ENCODE measurements at places on chromosomes 12 and 14.
A peak's percentile ranks its signal among the peaks of the same experiment; 100 is the strongest.

- DNase-seq = peak; percentile 10
Observed at GRCh38 chr12:109304485-109304884, 4.6 kb downstream of the FOXN4 start.

- DNase-seq = no peak
Observed at GRCh38 chr12:128796439-128797118, 27.2 kb downstream of the SLC15A4 start.

GRCh38 chr12:32997471-32997870, 100.9 kb upstream of the PKP2 start:
- no peak for DNase-seq

DNA sequence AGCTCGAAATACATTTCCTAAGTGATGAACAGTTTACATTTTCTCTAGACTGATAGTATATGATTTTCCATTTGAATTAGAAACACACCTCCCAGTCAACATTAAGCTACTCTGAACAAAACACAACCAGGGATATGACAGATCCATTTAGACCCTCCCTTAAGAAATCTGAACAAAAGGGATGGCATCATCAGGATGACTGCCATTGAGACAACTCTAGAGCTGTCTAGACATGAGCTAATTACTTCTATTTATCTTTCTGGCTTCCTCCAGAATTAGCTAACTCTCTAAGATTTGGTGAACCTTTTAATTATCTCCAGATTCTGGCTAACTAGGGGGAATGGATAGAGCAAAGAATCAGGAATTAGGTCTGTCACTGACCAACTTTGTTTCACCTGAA, 92.9 kb upstream of the IGF1 start:
- DNase-seq = no peak

DNA sequence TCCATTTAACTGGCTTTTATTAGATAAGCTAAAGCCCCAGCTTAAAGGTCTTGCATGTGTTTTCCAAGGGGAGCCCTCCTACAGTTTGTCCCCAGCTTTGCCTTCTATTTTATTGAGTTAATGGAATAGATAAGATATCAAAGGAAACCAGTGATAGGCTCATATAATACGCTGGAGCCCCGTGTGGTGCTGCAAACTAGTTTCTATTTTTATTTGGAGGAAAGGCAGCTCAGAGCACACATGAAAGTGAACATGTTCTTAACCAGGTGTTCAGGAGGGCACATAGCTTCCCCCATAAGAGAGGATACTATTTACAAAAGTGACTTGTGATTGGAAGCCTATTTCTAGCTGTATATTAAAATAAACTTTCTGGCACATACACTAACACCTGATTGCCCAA, 251.7 kb downstream of the PDZRN4 start:
- no peak for DNase-seq

DNA sequence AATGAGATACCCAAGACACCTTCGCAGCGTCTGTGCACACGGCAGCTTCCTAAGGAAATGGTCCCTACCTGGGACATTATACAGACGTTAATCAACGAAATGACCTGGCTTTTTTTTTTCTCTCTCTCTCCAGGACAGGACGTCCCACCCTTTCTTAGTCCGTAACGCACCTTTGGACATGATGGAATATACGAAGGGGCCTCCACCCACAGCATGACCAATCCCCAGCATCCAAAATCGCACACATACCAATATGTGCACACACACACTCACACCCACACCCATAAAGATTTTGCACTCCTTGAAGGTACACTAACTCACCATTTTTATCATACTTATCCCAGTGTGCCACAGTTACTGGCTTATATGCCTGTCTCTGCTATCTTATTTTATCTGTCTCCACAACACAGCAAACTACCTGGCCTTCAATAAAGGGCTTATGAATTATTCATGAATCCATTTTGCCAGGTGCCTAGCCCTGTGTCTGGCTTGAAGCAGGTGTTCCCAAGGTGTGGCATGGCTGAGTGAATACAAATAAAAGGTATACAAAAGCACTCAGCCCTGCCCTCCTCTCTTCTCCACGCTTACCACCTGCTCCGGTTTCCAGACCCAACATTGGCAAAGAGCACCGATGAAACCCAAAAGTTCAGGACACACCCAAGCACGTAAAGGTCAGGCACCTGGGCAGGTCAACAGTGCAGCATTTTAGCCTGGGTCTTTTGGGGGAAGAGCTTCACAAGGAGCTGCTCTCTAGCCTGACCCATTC, 2.2 kb downstream of the SCNN1A start:
- DNase-seq = no peak

DNA sequence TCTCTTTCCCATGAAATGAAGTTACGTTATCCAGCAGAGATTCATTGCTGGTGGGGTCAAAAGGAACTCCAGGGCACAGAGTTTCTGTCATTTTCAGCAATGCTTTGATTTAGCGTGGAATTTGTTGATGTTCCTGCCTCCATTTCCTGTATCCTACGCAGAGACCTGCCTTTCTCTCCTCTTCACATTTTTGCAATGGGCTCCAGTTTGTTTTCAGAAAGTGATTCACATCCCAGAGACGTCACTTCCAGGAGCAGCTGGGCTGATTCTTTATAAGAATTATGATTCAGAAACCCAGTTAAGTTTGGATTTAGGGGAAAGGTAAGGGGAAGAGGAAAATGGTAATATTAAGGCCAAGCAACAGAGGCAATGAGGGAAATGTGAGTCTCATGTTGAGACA, 11.6 kb downstream of the RNASE10 start:
- no peak for DNase-seq

DNA sequence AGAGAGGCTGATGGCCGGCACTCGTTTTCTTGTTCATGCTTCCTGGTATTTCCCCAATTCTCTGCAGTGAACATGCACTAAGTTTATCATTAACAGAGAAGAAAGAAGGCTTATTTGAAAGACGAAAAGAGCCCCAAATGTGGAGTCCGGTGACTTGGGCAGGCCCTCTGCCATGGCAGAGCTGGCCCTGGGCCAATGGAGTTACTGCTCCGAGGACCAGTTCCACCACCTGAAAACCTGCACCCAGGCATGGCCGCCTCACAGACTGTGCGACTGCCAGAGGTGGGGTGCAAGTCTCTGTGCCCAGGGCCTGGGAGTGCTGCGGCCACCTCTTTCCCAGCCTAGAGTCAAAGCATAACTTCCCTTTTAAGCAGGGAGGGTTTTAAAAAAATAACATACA, 24.9 kb downstream of the DEGS2 start:
- no peak for DNase-seq

DNA sequence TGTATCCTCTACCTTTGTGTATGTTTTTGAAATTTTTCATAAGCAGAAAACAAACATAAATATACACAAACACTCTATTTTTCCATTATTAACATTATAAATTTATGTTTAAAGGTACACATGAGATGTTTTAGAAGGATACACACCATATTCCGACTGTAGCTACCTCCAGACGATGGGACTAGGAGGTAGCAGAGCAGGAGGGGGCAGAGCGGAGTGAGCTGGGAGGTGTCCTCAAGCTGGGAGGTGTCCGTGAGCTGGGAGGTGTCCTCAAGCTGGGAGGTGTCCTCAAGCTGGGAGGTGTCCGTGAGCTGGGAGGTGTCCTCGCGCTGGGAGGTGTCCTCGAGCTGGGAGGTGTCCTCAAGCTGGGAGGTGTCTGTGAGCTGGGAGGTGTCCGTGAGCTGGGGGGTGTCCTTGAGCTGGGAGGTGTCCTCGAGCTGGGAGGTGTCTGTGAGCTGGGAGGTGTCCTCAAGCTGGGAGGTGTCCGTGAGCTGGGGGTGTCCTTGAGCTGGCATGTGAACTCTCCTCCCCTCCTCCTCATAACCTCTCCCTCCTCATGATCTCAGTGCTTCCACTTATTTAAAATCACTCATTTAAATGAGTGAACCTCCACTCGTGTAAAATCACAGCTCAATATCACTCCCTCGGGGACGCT, 346.9 kb upstream of the SFSWAP start:
- no peak for DNase-seq

- no peak for DNase-seq
Observed at GRCh38 chr12:26496170-26496569, 300.8 kb downstream of the SSPN start.

DNA sequence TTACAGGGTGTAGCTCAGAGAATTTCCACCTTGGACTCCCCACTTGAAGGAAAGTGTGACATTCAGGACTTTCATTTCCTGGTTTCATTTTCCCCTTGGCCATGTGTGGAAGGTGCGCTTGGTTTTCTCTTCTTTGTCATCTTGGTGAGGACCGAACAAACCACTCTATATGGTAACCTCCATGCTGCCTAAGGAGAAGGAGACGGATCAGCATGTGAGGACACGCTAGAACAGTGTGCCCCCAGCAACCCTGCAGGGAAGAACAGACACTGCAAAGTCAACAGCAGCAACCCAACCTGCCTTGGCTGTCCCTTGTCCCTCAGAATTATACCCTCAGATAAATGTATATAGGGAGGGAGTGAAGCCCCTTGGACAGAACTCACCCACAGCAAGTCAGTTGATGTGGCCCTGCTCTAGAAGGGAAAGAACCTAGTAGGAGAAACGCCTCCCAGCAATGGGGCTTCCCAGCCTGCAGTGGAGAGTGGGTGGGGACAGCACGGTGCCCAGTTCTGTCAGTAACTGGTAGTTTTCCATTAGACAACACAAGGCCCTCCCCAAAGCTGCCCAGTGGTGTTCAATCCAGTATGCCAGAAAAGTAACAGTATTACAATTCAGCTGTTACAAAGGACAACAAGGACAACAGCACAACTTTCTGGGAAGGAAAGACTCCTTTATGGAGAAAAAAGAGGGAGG, 18.9 kb upstream of the COCH start:
- peak; percentile 70 for DNase-seq

- no peak for DNase-seq
Observed at GRCh38 chr14:101457936-101458740, 103.2 kb upstream of the DIO3 start.

DNA sequence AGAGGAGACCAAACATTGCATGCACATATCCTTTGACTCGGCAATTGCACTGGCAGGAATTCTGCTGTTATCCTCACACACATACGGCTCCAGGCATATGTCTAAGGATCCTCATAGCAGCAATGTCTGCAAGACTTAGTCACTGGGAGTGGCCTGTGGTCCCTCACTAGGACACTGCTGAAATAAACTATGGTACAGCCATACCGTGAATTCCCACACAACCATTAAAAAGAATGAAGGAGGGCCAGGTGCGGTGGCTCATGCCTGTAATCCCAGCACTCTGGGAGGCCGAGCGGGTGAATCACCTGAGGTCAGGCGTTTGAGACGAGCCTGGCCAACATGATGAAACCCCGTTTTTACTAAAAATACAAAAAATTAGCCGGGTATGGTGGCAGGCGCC, 105.1 kb downstream of the ZFP36L1 start:
- no peak for DNase-seq

DNA sequence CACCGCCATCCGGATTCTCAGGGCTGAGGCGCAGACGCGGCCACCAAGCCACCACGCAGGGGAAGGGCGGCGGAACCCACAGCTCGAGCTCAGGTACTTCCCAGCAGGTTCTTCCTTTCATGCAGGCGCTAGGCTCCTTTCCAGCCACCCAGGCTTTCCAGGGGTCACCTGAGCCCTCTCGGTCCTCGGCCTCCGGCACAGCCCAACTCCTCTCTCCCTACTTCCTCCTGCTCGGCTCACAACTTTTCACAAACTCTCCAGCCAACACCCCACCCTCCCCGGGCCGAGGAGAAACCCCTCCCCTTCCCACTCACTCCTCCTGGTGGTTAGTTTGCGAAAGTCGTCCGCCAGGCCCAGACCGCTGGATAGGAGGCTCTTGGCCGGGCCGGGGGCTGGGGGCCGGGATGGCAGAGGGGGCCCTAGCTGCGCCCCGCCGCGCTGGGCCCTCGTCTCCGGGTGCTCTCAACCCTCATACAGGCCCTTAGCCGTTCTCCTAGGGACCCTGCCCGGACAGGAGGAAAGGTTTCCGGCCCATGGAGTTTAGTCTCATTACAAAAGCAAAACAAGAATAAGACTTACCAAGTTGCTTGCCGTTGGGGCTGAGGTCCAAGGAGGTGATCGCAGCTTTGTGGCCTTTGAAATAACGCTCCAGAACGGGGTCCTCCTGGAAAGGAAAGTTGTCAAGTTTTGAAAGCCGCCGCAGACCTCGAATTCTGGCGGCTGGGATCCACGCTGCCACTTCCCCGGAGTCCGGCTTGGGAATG, at the start of gene GALNT4:
Gene GALNT4 (minus strand): TSS at position 256 of the 764 bp plus-strand sequence. CDS start 247 bp downstream, at position 9.
- DNase-seq = peak; percentile 88

- DNase-seq = peak; percentile 40
Observed at GRCh38 chr12:15788233-15789219, 662 bp downstream of the EPS8 start.

- no peak for DNase-seq
Observed at GRCh38 chr12:117208206-117208605, 17.9 kb upstream of the FBXO21 start.

DNA sequence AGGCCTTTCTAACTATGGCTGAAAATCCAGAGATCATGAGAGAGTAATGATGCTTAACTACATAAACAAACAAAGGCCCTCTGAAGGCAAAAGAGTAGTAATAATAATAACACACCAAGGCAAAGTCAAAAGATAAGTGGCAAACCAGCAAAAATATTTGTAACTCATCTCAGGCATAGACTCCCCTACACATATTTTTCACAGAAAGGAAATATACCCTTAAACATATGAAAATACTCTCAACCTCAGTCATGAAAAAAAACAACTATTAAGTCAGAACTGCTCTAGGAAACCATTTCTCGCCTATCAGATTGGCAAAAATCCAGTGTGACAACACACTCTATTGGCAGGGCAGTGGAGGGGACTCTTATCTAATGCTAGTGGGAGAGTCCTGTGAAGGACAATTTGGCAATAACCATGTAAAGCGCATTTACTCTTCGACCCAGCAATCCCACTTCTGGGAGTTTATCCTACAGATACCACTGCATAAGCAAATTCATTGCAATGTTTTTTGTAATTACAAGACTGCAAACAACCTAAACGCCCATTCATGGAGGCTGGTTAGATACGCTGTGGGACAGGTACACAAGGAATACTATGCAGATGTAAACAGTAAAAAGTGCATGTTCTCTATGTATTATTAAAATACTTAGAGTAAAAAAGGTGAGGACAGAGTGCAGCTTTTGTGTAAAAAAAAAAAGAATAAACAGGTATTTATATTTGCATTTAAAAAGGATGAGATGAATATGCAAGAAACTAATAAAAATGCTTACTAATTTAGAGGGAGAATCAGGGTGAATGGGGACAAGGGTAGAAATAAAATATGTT, 26.0 kb upstream of the IL22 start:
- no peak for DNase-seq

DNA sequence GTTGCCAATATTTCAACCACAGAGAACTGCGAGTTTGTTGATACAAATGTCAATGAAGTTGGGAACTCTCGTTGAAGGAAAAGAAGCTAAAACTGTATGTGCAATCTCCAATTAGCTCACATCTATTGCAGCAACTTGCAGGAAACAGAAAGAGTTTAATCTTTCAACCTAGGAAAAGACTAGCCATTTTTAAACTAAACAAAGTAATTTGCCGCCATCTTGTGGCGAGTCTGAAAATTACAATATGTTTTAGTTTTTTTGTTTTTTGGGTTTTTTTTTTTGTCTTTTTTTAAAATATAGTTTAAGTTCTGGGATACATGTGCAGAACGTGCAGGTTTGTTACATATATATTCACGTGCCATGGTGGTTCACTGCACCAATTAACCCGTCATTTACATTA, 131.2 kb upstream of the FOXG1 start:
- no peak for DNase-seq

GRCh38 chr12:5017638-5018348, 25.9 kb upstream of the KCNA5 start:
- no peak for DNase-seq

- DNase-seq = no peak
Observed at GRCh38 chr12:58583940-58584339, 336.4 kb downstream of the LRIG3 start.

GRCh38 chr12:116717466-116718437, 20.1 kb downstream of the SPRING1 start:
- DNase-seq = no peak

All from GM10248 (cell line).